Stimulated activated CD4-positive, alpha-beta T cell treated with anti-CD3 and anti-CD28 coated beads, TNF-alpha, amount 100 ng/mL, for 48 hours (primary cell): ENCODE measurements at places on chromosomes 12 and 14.

- DNase-seq = no peak
These were observed 262.3 kb upstream of the GRIP1 start for GRCh38 chr12:66941150-66941549.

GRCh38 chr12:118098401-118098800, 5.4 kb downstream of the VSIG10 start:
- DNase-seq = no peak

DNA sequence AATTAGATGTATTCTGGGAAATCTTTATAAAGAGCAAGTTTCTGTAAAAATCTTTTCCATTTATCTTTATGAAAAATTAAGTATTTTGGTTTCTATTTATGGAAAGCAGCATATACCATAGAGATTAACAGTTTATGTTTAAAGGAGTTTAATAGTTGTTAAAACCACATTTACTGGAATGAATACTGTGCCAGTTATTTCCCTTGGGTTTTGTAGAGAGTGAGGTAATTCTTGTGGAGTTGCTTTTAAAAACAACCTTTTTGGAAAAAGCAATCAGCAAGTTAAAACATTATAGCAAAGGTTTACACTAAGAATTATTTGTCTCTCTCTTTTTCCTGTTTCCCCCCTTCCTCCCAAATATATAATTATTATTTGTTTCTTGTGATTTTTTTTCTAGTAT, 34.9 kb downstream of the AEBP2 start:
- DNase-seq = no peak

GRCh38 chr12:39675263-39675662, 55.7 kb upstream of the ABCD2 start:
- DNase-seq = no peak

- DNase-seq = no peak
These were observed 131.0 kb upstream of the EEA1 start for GRCh38 chr12:93059925-93060665.

GRCh38 chr12:50394469-50395029, 1.9 kb downstream of the FAM186A start:
- no peak for DNase-seq

DNA sequence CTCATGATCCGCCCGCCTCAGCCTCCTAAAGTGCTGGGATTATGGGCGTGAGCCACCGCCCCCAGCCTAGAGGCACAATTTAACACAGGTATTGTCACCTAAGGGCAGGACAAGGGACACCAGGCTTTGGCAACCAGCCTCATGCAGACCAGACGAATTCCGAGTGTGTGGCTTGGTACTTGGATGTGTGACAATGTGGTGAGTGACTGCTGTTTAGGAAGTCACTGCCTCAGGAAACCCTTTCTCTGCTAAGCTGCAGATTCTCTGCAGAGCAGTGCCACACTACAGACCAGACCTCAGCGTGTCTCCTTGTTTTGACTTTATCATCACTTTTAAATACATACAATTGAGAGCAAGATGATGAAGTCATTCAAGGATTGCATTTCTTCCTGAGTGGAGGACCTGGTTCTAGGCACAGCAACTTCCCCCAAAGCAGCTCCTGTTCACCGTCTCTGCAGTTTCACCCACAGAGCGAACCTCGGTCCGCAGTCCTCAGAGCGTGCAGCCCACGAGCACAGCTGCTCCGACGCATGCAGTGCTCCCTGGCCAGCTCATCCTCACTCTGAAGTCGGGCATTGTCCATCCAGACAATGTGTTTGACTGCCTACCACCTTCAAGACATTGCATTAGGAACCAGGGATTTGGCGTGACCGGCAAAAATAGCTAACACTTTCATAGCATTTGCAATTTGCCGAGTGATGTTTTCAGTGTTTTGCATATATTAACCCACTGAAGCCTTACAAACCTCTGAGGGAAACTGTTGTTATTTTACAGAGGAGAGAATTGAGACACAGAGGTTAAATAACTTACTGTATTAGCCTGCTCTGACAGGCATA, 235.2 kb downstream of the CHST11 start:
- no peak for DNase-seq

GRCh38 chr14:102776761-102777710, at the start of gene TRAF3:
Gene TRAF3, plus strand, starts transcription at chr14:102777449. Its CDS starts 92,753 bp downstream, at chr14:102870202.
- peak; percentile 62 for DNase-seq

- DNase-seq = no peak
These were observed 98.8 kb upstream of the GSC start for GRCh38 chr14:94868772-94869072.

- DNase-seq = no peak
These were observed 486.2 kb downstream of the NAV3 start for GRCh38 chr12:78316631-78317468.

DNA sequence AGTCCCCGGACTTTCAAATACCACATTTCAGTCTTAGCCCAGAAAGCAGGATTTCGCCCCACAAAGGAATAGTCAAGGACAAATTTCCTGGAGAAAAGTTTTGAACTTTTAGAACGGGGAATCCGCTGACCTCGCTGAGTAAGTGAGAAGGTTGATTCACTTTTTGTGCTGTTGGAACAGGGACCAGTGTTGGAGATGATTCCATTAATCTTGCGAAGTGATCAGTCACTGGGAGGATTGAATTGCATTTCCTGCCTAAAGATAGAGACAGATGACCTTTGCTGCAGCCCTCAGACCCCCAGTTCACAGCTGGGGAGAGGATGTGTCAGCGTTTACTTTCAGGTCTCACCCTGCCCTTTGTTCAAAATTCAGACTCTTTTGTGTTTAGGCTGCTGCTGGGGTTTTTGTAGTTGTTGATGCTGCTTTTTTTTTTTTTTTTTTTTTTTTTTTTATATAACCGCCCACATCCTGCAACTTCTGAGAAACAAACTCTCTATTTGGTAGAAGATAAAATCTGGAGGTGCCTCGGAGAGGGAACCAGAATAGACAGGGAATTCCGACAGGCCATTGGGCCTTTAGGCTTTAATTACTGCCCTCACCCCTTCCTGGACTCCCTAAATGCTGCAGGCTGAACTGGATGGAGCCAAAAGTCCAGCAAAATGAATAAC, 9.8 kb upstream of the KDM2B start:
- DNase-seq = peak; percentile 48

GRCh38 chr14:72104011-72104613, 171.9 kb downstream of the RGS6 start:
- DNase-seq = peak; percentile 17

GRCh38 chr12:46468160-46468559, 95.6 kb upstream of the SLC38A2 start:
- DNase-seq = no peak

DNA sequence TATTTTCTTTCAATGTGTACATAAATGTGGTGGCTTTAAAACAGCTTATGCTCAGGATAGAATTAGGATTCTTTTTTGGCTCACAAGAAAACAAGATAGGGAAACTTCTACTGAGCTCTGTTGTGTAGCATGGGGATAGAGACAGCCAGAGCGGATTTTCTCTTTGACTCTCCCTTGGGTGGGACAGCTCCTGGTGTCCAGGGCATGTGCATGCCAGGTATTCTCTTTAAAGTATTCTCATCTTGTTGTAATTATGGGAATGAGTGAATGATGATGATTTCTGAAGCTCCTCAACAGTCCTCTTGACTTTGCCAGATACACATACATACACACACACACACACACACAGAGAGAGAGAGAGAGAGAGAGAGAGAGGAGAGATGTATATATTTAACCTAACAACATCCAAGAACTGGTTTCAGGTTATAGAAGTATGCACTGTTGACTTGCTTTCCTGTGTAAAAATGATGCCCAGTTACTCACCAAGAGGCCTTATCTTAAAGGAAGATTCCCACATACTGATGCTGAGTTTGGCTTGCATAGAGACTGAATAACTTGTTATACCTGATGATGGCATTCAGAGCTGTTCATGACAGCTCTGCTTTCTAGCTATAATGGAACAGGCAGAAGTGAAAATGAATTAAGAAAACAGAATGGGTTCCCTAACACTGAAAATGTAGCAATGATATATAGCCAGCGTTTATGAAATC, 387.5 kb downstream of the EGLN3 start:
- no peak for DNase-seq
